Upper lobe of right lung (tissue), 1 donor: ENCODE measurements at places on chromosomes 7 and 10.

GRCh38 chr7:34096198-34096651 lies 190.9 kb downstream of the BMPER start:
- no peak for DNase-seq

DNA sequence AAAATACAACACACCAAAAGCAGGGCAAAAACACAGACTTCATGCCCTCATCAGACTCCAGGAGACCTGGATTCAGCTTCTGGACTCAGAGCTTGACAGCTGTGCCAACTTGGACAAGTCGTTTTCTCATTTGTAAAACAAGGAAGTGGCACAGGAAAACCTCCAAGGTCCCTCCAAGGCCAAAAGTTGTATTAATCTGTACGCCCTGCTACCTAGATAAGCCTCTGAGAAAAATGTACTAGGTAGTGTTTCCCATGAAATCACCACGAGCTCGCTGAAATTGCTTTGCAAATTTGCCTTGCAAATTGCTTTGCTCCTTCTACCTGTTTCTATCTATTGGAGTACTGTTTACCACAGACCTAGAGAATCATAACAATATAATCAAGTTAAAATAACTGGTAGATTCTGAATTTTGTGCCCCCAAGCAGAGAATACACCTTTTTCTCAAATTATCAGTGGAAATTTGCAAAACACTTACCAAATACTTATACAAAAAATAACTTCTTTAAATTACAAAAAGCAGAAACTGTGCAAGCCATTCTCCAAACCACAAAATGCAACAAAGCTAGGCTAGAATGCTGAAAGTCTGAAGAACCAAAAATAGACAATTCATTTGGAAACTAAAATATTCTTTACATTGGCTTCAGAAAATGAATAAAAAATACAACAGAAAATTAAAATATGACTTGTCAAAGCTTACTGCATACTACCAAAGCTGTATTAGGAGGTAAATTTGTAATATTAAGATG lies 158.1 kb upstream of the CHST15 start:
- no peak for DNase-seq

DNA sequence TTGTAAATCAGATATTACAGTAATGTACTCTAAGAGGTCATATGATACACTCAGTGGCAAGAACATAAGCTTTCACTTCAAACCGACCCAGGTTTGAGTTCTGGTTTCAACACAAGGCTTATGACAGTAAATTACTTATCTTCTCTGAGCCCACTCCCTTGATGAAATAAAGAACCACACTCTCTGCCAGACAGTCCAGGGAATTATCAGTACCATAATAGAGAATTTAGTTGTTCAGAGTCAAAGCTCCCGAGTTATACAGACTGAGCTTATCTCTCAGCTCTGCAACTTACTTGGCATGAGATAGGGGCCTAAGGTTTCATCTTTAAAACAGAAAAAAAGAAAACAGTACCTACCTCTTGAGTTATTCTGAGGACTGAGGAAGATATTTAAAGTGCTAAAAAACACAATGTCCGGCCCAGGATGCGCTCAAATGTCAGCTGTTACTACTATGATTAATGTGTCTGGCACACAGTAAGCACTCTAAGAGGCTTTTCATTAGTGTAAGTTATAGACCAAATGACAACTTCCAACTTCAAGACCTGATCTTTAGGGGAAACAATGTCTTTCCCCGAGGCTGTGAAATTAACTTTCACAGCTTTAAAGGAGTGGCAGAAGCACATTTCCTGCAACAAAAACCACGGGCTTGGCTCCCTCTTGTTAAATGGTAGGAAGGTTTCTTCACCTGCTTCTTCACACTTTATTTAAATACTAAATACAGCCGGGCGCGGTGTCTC lies 38.1 kb downstream of the UBE2H start:
- no peak for DNase-seq

- no peak for DNase-seq
Measured at GRCh38 chr10:44261296-44261695, 123.6 kb downstream of the CXCL12 start.

GRCh38 chr7:266851-267840 lies 22.8 kb upstream of the FOXL3 start:
- DNase-seq: no peak

- no peak for DNase-seq
Measured at GRCh38 chr7:27992755-27993493, 187.7 kb downstream of the JAZF1 start.

- no peak for DNase-seq
Measured at GRCh38 chr10:113775686-113776294, 24.3 kb downstream of the PLEKHS1 start.

GRCh38 chr7:120060875-120061274 lies 212.1 kb upstream of the KCND2 start:
- no peak for DNase-seq

DNA sequence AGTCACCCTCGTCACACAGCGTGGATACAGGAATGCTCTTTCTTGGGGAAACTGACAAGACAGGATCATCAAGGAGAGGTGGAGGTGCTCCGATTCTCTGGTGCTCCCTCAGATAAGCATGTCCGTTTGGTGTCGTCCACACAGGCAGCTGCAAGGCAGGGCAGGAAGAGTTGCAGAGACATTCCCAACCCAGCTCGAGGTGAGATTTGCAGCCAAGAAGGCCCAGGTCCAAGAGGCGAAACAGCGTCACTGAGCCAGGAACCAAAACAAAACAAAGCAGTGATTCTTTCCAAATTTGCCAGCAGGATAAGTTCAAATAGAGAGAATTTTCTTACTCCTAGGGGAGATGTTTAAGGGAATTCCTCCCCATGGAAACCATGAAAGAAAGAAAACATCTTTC lies 386.5 kb upstream of the PFKP start:
- DNase-seq: no peak

DNA sequence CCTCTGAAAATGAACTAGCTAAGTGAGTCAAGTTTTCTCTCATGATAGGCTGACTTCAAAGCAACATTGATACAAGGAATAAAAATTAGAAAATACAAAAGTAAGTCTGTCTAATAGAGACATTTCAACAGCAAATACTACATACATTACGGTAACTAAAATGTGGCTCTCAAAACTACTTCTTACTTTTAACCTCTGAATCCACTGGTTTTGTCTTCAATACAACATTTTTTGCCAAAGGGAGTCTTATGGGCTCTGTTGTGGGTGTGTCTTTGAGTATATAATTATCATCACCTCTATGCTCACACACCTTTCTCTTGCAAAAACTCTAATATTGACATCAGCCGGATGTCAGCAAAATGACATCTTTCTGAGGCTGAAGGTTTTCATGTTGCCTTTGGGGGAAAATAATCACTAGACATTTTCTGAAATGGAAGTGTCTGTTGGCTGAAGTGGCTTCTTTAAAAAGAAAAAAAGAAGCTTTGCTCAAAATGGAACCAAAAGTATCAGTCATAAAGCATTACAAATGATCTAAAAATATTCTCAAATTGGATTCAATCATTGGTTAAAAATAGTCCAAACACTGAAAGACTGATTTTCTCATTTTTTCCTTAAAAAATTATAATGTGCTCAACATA lies 41.8 kb upstream of the FAM133B start:
- no peak for DNase-seq

GRCh38 chr7:96319439-96319838 lies 2.5 kb downstream of the SLC25A13 start:
- no peak for DNase-seq

DNA sequence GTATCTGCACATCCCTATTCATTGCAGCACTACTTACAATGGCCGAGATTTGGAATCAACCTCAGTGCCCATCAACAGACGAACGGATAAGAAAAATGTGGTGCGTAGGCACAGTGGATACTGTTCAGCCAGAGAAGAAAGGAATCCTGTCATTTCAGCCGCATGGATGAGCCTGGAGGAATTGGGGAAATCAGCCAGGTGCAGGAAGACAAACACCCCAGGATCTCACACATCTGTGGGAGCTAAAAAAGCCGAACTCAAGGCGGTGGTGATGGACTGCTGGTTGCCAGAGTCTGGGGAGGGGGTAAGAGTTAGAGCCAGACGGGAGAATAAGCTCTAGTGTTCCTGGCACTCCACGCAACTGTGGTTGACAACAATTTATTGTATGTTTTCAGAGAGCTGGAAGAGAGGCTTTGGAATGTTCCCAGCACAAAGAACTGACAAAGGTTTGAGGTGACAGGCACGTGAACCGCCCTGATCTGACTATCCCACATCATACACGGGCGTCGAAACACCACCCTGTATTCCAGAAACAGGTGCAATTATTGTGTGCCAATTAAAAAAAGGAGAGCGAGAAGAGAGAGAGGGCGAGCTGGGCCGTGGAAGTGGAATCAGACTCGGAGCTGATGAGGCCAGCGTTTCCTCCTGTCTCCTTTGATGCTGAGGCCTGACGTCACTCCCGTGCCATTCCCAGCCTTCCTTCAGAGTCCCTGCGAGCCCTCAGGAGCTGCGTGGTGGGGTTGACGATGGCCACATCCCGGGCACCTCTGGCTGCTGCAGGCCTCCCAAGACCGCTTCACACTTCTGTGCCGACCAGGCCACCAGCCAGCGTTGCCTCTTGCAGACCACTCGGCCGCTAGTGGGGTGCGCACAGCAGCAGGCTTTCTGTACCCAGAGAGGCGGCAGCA lies 189.5 kb downstream of the DNAJB6 start:
- peak; percentile 60 for DNase-seq

DNA sequence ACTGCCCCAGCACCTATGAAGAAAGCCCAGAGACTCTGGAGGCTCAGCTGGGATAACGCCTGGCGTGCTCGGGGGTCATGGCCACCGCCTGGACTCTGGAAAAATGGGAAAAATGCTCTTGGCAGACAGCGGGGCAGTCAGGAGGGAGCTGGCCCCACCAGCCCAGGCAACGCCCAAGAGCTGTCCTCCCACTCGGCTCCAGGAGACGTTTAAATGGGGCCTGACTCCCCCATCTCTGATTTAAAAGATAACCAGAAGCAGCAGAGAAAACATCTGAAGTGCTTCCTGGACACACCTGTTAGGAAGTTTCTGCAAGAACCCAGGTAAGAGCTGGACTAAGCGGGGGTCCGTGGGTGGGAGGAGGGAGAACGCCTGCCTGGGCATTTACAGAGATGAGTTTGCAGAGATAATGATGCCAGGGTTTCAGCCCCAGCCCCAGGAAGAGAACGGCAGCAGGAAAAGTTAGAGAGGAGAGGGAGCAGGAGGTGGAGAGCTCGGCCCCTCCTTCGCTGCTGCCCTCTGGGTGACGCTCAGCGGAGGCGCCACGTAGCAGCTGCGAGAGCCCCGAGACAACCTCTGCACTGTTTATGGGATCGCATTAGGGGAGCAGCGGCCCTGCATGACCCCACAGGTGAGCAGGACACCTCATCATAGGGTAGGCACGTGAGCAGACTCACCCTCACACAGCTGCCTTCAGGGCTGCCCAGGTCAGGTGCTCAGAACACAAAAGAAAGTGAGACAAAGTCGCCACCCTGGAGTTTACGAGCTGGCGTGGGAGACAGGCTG lies 83.5 kb upstream of the INSIG1 start:
- no peak for DNase-seq

DNA sequence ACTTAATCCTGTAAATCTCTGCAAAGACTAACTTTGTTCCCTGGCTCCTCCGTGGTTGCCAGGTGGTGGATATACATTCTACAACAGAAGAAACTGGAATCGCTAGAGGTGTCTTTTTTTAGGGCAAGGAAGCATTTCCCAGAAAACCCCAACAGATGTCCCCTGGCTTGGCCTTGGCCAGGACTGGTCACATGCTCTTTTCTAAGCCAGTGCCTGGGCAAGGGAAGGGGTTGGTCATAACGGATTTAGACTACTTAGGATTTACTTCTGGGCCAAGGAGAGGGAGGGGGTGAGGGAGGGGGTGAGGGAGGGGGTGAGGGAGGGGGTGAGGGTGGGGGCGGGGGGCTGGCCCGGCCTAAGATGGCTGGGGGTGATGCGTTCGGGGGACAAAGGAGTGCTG lies 105.7 kb downstream of the SNX10 start:
- no peak for DNase-seq

DNA sequence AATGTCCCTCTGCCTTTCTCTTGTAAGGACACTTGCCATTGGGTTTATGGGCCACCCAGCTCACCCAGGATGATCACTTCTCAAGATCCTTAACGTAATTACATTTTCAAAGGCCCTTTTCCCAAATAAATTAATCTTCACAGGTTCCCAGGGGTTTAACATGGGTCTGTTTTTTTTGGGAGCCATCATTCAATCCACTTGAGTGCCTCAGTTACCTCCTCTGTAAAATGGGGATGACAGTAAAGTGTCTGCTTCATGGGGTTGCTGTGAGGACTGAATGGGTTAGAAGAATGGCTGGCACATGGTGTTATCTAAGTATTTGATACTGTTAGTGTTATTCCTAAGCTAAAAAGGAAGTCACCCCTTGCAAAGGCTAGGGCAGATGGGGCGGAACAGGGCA lies 7.4 kb downstream of the C10orf105 start:
- DNase-seq: no peak

- no peak for DNase-seq
Measured at GRCh38 chr7:68433462-68434070, 1164.7 kb upstream of the AUTS2 start.

DNA sequence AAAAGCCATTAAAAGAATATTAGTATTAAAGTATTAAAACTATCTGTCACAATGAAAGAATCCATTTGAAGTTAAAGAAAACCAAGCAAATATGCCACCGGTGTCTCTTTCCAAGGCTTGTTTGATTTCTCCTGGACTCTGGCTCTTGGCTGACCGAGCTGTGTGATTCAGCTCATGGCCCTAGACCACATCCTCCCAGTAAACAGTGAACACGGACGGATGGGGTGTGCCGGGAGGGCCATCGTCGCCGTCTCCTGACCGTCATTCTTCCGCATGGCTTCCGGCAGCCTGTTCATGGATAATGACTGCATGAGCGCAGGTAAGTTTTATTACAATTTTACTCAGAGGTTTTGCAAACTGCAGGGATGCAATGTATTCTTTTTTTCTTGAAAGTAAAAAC lies 218.5 kb downstream of the DNAJB6 start:
- peak; percentile 40 for DNase-seq

GRCh38 chr10:121411004-121411403 lies 187.2 kb downstream of the FGFR2 start:
- no peak for DNase-seq

GRCh38 chr10:10489805-10490571 lies 527.7 kb upstream of the CELF2 start:
- DNase-seq: no peak

DNA sequence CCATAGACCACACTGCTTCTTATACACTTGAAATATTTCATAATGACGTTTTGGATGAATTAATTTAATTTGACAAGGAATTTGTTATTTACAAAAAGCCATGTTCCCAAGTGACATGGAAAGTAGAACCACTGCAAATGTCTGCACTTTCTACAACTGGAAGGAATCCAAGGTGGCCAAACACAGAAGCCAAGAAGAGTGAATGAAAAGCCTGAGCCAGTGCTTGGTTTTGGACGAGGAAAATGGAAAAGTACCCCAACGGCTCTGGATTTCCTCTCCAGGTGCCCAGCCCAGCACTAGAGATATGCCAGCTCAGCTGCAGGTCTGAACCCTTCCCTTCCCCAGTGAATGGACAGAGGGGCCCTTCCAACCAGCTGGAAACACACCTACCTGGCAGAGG lies 279.4 kb downstream of the TNS3 start:
- DNase-seq: no peak

- no peak for DNase-seq
Measured at GRCh38 chr7:106895246-106895864, 30.3 kb downstream of the PIK3CG start.

GRCh38 chr10:105650306-105650705 lies 1009.2 kb downstream of the SORCS3 start:
- no peak for DNase-seq

- no peak for DNase-seq
Measured at GRCh38 chr7:24455813-24456525, 117.3 kb upstream of the PALS2 start.

GRCh38 chr7:151345576-151346469 lies 4.2 kb downstream of the NUB1 start:
- no peak for DNase-seq
